Foreskin keratinocyte (primary cell): ENCODE measurements at places on chromosomes 11 and 22. TPM values are rescaled to one million over a fixed set of nuclear protein-coding genes. Genes with fewer than 3 reads are reported as not detected.

- DNase-seq, result no peak
Observed at GRCh38 chr11:13434247-13435205, 28.5 kb downstream of the BTBD10 start.

The MS4A14 gene
- not detected in 2 replicates for total RNA-seq

GRCh38 chr11:86672007-86672621 lies at the start of gene ME3:
Gene ME3, minus strand, starts transcription at chr11:86672616.
- no peak for DNase-seq

The TBX10 gene
- total RNA-seq, result not detected in 2 replicates

- no peak for DNase-seq
Observed at GRCh38 chr11:63448646-63449045, 42.3 kb downstream of the PLAAT5 start.

DNA sequence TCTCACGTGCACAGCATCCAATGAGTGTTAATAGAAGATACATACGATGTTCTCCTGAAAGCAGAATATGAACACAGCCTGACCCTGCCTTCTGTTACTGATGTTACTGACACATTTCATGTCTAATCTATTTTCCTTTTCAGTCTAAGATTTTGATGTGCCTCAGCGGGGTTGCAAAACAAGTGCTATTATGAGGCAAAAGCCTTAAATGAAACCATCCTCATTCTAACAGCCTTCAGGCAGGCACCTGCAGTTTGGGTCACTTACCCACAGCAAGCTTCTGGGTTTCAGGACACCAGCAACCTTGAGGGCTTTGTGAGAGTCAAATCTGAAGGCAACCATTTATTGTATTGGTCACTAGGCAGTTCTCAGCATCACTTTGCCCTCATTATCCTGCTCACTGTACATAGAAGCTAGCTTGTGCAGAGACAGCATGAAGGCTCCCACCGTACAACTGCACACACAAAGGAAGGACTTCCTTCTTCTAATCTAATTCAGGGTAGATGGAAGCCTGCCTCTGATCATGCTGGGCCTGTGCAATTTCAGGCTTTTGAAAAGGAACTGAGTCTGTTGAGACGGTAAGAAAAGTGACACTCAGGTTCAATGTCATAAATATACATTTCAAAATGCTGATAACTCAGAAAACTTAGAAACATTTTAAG lies 183.2 kb upstream of the PITPNB start:
- DNase-seq, result no peak
